ENCODE measurements at places on chromosomes 3 and 15. TPM values are rescaled to one million over a fixed set of nuclear protein-coding genes. Genes with fewer than 3 reads are reported as not detected.

GRCh38 chr3:34727700-34728099, 911.6 kb upstream of the ARPP21 start:
- no peaks in the 10 kb centered on the region for H3K4me1 ChIP-seq
- no peak overlapping the region for H3K4me3 ChIP-seq
- no peaks in the 10 kb centered on the region for H3K27me3 ChIP-seq

- H3K36me3 ChIP-seq = no peaks in the 10 kb centered on the region
- H3K4me3 ChIP-seq = no peak overlapping the region
- H3K27me3 ChIP-seq = no peaks in the 10 kb centered on the region
Measured at GRCh38 chr3:97896547-97896946, 74.7 kb downstream of the CRYBG3 start.

- H3K36me3 ChIP-seq = no peaks in the 10 kb centered on the region
- no peak overlapping the region for H3K27ac ChIP-seq
- H3K4me1 ChIP-seq = no peaks in the 10 kb centered on the region
- no peak for DNase-seq
- H3K27me3 ChIP-seq = no peaks in the 10 kb centered on the region
Measured at GRCh38 chr3:10823516-10823818, 7.4 kb downstream of the SLC6A11 start.

- no peak overlapping the region for H3K4me3 ChIP-seq
- H3K27ac ChIP-seq = no peak overlapping the region
- H3K27me3 ChIP-seq = no peaks in the 10 kb centered on the region
- no peak for DNase-seq
- H3K36me3 ChIP-seq = no peaks in the 10 kb centered on the region
Measured at GRCh38 chr15:39602143-39602542, 21.3 kb downstream of the THBS1 start.

DNA sequence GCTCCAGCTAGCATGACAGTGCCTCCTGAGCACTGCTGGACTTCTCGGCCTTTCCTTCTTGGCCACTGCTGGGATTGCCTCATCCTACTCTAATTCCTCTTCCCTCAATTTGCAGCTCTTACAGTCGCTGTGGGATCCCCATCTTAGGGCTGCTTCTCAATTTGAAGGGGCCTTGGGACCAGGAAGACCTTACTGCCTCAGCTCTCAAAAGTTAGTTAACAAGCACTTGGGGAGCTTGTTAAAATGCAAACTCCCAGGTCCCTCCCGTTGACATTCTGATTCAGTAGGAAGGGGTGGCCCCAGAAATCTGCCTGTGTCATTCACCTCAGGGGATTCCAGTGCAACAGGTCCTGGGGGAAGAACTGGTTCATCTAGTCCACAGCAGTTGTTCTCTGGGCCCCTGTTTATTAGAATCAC, 14.8 kb downstream of the BDH1 start:
- no peaks in the 10 kb centered on the region for H3K27me3 ChIP-seq
- H3K4me1 ChIP-seq = no peaks in the 10 kb centered on the region
- no peak overlapping the region for H3K27ac ChIP-seq
- H3K36me3 ChIP-seq = peaks cover 8% of the 10 kb centered on the region

- no peak overlapping the region for H3K4me3 ChIP-seq
- no peaks in the 10 kb centered on the region for H3K36me3 ChIP-seq
- no peaks in the 10 kb centered on the region for H3K27me3 ChIP-seq
- no peak overlapping the region for H3K27ac ChIP-seq
- H3K4me1 ChIP-seq = no peaks in the 10 kb centered on the region
- DNase-seq = no peak
Measured at GRCh38 chr3:65526656-65527055, 512.1 kb downstream of the MAGI1 start.

GRCh38 chr3:56930706-56931105, 129.0 kb upstream of the ARHGEF3 start:
- no peaks in the 10 kb centered on the region for H3K27me3 ChIP-seq
- no peak for DNase-seq
- H3K4me3 ChIP-seq = no peak overlapping the region
- peaks cover 11% of the 10 kb centered on the region for H3K4me1 ChIP-seq
- H3K36me3 ChIP-seq = no peaks in the 10 kb centered on the region
- no peak overlapping the region for H3K27ac ChIP-seq

DNA sequence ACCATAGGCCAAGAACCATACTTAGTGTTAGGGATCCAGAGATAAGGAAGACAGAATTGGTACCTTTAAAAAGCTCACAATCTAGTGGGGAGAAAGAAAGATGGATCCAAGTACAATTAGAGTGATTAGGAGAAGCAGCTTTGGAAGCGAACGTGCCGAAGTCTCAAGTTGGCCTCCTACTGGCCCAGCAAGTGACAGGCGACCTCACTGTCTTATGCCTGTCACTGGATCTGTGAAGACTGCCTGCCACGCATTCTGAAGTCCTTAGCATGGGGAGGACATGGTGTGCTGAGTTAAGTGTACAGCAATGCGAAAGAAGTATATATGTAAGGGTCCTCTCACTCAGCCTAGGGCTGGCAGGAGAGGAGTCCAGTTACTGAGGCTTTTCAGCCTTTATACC, 141.0 kb downstream of the GABRB3 start:
- H3K27me3 ChIP-seq = no peaks in the 10 kb centered on the region
- DNase-seq = no peak
- no peaks in the 10 kb centered on the region for H3K4me1 ChIP-seq
- no peaks in the 10 kb centered on the region for H3K36me3 ChIP-seq
- no peak overlapping the region for H3K4me3 ChIP-seq

Gene CKMT1A
- not detected for total RNA-seq

Gene SEMA6D
- total RNA-seq = not detected

Gene SPINT1
- 0.41 TPM for total RNA-seq

Gene CYP1A1
- not detected for total RNA-seq
